ENCODE measurements at places on chromosomes 1 and 21.

DNA sequence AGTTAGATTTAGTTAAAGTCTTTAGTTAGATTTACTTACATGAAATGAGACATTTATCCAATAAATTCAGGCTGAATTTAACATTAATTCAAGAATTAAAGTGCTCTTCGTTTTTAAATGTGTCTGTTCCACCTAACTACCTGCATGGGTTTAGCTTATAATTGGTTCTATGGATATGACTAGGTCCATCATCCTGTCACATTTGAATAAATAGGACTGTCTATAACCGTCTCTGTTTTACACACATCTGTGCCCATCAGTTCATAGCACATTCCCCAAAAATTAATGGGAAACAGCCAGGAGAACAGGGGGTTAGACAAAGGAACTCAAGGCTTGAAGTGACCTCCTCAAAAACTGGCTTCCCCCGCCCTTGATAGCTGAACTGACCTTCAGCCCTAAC lies 219.6 kb downstream of the MRPL39 start:
- DNase-seq = no peak

DNA sequence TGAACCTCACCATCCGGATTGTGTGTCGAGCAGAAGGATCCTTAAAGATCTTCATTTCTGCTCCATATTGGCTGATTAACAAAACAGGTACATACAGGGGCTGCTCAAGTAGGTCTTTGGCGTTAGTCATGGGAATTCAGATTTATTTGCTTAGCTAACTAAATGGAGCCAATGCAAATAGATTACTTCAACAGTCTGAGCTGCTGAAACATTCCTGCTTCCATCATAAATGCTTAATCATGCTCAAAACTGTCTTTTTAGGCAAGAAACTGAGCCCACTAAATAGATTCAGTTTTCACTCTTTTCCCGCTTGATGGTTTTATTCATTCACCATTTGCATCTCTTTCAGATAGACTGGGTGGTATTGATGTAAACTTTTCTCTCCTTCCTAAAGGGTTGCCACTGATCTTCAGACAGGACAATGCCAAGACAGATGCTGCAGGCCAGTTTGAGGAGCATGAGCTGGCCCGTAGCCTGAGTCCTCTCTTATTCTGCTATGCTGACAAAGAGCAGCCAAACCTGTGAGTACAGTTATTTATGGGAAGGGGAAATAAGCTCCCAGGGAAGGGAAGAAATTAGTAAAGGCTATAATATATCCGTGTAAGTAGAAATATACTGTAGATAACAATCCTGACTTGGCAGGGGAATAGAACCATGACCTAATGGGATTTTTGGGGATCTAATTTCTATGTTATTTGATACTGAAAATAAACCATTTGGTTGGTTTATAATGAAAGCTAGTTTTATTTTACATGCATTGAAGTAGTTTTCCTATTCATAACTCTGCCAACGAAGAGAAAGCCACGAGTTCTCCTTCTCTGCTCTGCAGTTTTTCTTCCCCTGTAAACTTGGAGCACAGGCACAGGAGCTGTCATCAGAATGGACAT lies 126.4 kb downstream of the VPS13D start:
- no peak for DNase-seq

DNA sequence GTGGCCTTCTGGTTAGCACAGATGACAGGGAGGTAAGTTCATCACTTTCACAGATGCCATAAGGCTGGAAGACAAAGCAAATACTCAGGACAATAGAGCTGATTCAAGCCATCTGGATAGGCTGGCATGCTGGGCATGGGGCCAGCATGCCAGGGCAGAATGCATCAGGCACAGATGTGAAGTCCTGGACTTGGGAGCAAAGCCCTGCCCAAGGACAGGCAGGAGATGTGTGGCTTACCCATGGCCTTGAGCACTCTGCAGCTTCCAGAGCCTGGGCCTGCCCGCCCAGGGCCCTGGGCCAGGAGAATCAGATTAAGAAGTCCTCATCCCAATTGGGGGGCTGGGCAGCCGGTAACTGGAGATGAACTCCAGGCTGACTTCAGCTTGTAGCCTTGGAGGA lies 135.7 kb upstream of the ZC3H12A start:
- DNase-seq = no peak

DNA sequence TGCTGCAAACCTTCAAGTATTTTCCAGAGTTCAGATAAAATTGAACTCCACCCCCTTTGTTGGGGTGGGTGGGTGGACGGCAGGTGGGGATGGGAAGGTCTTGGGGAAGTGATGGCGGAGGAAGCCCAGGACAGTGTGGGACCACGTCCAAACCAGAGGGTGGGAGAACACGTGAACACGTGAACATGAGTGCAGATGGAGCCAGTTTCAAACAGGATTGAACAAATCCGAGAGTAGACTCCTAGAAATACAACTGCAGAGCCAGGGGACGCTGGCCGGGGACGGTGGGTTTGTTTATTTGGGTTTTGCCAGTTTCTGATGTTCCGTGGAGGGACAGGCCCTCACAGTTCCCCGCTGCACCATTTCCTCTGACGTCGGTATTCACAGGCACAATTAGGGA lies 2.9 kb downstream of the KRTAP10-2 start:
- no peak for DNase-seq

DNA sequence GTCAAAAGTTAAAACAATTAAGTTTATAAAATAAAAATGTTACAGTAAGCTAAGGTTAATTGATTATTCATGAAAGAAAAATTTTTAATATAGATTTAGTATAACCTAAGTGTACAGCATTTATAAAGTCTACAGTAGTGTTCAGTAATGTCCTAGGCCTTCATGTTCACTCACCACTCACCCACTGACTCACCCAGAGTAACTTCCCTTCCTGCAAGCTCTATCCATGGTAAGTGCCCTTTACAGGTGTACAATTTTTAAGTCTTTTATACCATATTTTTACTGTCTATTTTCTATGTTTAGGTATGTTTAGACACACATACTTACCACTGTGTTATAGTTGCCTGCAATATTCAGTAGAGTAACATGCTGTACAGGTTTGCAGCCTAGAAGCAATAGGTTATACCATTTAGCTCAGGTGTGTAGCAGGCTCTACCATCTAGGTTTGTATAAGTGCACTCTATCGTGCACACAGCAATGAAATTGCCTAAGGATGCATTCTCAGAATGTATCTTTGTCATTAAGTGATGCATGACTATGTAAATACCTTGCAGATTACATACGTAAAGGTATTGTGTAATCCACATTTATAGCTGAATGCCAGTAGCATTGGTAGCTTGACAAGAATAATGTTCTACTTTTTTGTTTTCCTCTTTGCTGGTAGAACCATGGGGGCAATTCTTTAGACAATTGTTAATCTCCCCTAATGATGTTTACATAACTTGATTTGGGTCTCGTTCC lies 35.7 kb upstream of the GPR88 start:
- DNase-seq = peak; percentile 79

- DNase-seq = peak; percentile 90
Measured at GRCh38 chr1:161209790-161210409, 5.2 kb upstream of the FCER1G start.

GRCh38 chr21:26064506-26064905 lies 106.1 kb downstream of the APP start:
- DNase-seq = no peak

DNA sequence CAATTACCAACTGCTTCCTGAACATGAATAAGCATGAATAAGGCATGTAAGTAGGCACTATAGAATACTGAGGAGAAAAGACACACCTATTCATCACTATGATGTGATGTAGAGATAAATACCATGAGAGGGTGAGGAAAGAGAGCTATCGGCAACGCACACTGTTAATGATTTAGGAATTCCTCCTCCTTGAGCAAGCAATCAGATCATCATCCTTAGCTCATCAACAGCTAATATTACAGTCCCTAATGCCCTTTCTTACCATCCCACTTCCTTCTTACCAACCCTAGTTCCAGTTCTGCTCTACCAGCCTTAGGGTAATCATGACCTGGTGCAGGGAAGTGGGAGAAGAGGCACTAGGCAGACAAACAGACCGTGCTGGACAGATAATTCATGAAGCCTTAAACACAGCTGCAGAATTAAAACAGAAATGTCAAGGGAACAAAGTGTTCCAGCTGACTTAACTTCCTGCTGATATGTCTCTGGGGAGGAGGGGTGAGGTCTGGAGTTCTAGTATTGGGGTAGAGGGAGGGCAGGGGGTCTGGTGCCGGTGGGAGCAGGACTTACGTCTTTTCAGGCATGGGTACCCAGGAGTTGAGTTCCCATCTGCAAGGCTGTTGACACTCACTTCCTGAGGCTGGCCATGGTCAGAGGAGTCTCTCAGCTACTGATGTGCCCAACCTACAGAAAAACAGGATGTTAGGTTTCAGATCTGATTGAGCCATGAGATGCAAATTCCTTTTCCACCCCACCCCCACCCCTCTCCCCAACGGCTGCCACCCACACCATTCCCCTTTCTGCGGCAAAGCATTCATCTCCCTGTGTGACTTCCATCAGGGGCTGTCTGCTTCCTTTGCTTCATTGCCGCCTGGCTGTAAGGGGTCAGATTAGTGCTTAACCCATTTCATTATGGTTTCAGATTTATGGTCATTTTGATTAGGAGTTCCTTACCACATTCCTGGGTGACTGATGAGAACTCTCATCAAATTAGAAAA lies 12.6 kb upstream of the RCSD1 start:
- no peak for DNase-seq

- DNase-seq = no peak
Measured at GRCh38 chr21:43370091-43370658, 56.8 kb downstream of the SIK1 start.

- no peak for DNase-seq
Measured at GRCh38 chr1:243354511-243355153, 98.8 kb downstream of the SDCCAG8 start.

DNA sequence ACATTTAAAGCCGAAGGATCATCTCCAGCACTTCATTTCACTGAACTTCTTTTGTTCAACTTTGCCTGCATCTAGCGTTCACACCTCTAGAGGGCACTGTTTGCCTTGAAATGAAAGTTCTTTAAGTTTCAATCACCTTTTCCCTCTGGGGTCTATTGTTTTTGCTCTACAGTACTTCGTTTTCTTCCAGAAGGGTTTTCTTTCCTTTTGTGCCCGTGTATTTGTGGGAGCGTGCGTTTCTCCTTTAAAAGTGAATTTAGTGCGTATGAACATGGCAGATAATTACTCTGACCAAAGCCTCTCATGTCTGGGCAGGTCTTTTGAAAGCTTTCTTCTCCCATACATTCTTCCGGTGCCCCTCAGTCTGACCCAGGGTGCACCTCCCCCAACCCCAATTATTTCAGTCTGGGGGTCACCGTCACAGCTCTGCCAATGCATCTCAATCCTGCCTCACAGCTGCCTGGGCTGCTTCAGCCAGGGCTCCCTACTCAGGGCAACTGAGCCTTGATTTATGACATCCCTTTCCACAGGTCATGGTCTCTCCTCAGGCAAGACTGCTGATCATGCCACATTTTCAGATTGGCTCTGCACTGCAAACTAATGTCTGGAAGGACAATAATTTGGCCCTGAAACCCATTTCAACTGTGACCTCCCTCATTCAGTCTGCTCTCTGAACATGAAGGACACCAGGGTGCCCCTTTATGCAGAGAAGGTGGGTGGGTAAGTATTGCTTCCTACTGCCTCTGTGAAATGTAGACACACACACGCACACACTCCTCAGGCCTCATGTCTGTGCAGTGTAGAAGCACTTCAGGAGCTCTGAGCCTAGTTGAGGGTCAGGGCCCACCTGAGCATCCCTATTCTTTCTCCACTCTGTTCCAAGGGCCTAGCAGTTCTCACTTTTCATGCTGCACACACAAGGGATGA lies 88.6 kb downstream of the NUF2 start:
- DNase-seq = peak; percentile 81

- DNase-seq = no peak
Measured at GRCh38 chr1:28421744-28422143, 52.2 kb downstream of the PHACTR4 start.

GRCh38 chr1:184056921-184057555 lies 5.5 kb downstream of the TSEN15 start:
- DNase-seq = peak; percentile 26

DNA sequence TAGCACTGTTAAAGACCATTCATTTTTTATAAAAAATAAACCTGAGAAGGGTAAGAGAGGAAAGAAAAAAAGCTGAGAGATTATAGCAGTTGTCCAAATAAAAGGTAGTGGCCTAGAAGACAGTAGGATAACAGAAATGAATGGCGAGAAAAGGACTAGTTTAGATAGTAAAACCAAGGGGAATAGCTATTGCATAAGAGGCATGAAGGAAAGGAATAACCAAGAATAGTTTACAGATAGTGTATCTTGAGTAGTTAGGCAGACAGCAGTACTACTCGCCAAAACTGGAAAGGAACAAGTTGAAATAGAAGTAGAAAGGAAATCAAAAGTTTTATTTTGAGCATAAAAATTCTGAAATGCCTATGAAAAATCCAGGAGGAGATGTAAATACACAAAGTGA lies 70.5 kb downstream of the EIF4G3 start:
- DNase-seq = no peak

- DNase-seq = no peak
Measured at GRCh38 chr1:245108246-245108645, 46.5 kb upstream of the KIF26B start.

DNA sequence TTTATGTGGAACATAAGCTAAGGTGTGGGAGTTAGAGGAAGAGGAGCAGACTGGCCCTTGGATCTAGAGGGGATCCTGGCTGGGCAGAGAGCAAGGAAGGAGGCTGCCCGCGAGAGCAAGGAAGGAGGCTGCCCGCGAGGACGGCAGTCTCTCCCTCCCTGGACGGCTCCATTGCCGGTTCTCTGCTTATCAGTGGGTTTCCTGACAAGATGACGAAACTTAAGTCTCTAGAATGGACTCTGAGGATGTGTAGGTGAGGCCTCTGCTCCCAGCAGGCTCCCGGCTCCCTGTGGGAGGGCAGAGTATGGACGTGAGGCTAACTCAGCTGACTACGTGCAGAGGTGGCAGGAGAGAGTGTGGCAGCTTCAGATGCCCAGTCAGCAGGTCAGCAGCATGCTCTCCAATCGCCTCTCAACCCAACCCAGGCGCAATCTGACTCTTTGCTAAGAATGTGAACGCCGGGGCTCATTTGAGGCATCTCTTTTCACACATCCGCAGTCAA lies 6.1 kb downstream of the MYBPHL start:
- no peak for DNase-seq

DNA sequence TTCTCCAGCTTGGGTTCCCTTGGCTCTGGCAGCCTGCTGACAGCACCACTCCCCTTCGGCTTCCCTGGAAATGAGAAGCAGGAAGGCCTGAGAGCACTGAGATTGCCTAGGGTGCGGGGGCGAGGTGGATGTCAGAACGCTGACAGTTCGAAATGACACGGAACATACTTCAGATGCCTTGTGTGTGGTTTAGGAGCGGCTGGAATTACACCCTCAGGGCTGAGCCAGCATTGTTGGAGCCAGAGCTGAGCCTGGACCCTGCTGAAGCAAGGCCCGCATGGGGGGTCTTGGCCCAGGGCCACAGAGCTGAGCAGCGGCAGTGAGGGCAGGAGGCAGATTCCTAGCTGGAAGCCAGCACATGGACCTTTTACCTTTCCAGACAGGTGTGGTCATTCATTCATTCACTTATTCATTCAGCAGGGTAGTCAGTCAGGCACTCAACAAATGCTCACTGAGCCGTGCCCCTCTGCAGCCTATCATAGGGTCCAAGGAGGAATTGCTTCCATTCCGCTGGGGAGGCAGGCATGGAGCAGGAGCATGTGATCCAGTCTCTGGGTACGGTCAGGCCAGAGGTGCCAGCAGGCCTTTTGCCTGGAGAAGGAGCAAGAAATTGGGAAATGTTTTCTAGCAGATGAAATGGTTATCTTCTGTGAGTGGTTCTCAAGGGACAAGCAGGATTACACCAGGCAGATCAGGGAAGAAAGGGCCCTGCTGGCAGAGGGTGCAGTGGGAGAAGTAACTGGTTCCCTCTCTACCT lies 6.6 kb upstream of the FOXE3 start:
- DNase-seq = no peak

GRCh38 chr1:64532646-64533045 lies 62.7 kb downstream of the CACHD1 start:
- no peak for DNase-seq

All from HAP-1 (cell line).